ENCODE measurements at places on chromosomes 4 and X.

- DNase-seq: no peak
Measured at GRCh38 chr4:47837094-47837907, 566 bp downstream of the CORIN start.

- DNase-seq: no peak
Measured at GRCh38 chr4:23213198-23213597, 520.5 kb downstream of the GBA3 start.

GRCh38 chr4:35684755-35685154 lies 559.6 kb downstream of the ARAP2 start:
- DNase-seq: no peak

GRCh38 chrX:154029439-154029838 lies 9.7 kb upstream of the IRAK1 start:
- no peak for DNase-seq

DNA sequence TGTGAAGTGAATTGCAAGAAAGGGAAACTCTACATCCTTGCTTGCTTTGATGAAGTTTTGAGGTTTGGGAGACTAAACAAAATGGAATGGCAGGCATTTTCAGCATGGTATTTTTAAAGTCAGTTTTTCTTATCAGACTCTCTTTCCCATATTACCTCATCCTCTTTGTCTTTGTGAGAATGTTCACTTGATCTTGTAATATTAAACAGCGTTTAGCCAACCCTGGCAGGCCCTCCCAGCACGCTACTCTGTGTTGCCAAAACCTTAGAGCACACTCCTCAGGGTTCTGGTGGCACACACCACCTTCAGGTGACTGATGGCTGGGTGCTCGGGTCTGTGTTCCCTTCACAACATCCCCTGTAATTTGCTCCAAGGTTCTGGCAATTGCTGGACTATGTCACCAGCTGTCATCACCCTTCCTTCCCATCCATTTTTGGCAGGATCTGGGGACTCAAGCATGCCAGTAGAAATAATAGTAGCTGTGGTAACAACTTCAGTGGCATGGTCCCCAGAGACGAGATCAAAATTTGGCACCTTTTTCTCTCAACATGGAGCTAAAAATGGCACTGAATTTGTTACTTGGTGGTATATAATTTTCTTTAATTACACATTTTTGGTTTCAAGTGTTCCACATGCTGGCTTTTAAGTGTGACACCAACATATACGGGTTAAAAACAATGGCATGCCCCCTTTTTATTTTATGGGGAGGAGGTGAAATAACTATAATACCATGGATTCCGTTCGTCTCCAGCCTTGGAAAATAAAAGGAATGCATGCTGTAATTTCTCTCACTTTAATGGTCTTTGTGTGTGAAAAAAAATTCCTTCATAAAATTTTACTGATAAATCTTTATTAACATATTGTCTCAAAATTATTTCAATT lies 273.1 kb downstream of the DCTD start:
- DNase-seq: no peak

- no peak for DNase-seq
Measured at GRCh38 chr4:7487998-7488671, 53.4 kb upstream of the PSAPL1 start.

DNA sequence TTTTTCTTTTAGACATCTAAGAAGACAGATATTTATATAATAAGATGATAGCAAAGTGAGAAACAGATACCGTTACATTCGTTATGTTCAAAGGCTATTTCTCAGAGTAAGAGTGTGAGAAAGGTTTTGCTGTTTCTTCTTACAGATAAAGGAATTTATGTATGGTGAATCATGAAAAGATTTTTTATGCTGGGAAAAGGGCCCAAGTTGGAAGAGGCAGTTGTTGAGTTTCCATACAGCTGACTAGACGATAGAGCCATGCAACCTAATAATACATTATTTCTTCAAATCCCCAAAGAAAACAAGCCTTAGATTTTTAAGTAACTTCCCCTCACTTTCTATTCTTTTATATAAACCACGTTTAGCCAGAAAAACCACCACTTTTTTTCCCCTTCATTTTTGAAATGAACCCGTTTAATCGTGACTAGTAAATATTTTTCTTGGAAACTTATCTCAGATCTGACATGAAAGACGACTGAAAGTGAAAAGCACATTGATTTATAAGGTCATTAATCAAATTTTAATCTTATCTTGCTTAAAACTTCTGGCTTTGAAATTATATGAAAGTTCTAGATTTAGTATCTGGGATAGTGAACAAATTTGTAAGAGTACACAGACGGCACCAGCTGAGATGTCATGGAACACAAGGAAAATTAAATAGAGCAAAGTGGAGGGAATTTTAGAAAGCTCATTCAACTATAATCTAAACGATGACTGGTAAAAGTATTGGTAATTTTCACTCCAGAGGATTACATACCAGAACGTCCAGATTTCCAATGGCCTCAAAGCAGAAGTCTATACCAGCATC lies 10.9 kb downstream of the ADH6 start:
- no peak for DNase-seq

- DNase-seq: no peak
Measured at GRCh38 chr4:176187624-176188023, 7.8 kb downstream of the SPATA4 start.

GRCh38 chrX:72373136-72373535 lies 67.4 kb upstream of the CITED1 start:
- no peak for DNase-seq

- DNase-seq: peak; percentile 38
Measured at GRCh38 chr4:145041378-145041777, 56.6 kb downstream of the ANAPC10 start.

GRCh38 chr4:63275491-63275890 lies 1133.8 kb downstream of the TECRL start:
- DNase-seq: no peak

GRCh38 chrX:55119712-55120111 lies 30.9 kb downstream of the PAGE2 start:
- DNase-seq: no peak

- DNase-seq: no peak
Measured at GRCh38 chr4:159282329-159282728, 179.4 kb downstream of the RAPGEF2 start.

DNA sequence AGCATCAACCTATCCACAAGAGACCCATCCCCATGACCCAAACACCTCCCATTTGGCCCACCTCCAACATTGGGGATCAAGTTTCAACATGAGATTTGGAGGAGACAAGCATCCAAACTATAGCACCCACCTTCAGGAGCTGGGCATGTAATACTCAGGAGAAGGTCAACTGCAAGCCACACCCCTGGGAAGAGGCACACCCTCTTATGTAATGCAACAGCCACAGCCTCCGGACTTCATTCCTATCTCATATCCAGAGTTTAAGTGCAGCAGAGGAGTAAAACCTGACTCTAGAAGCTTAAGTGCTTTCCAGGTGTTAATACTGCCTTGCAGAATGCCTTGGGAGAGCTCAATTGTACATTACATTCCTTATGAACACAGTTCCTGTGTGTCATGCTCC lies 197.4 kb downstream of the PTTG2 start:
- DNase-seq: no peak

- DNase-seq: no peak
Measured at GRCh38 chr4:82551734-82552133, 10.1 kb downstream of the TMEM150C start.
